ENCODE measurements at places on chromosomes 1 and 21.

DNA sequence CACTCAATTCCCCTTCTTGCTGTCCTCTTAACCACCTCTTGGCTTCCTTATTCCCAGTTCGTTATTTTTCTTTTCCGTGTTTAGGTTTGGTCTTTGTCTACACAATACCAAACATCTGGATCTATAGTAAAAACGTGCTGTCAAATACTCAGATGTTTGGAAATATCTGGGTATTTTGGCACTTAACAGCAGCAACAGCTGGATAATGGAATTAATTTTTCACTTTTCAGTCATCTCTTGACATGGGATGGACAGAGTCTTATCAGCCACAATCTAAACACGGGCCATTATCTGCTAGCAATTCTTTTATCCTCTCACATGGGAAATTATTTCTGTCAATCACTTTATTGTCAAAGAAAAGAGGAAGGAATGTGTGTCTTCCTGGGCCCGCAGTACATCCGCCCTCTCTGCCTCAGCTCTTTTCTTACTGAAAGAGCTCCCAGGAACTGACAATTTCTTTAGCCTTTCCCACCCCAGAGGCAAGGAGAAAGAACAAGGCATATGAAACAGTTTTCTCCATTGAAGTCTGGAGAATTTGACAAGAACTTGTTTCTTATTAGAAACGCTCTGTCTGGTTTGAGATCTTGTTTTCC, 13.4 kb downstream of the NHLH2 start:
- no peak for DNase-seq

GRCh38 chr21:45989355-45990048, 7.9 kb downstream of the COL6A1 start:
- DNase-seq = no peak

DNA sequence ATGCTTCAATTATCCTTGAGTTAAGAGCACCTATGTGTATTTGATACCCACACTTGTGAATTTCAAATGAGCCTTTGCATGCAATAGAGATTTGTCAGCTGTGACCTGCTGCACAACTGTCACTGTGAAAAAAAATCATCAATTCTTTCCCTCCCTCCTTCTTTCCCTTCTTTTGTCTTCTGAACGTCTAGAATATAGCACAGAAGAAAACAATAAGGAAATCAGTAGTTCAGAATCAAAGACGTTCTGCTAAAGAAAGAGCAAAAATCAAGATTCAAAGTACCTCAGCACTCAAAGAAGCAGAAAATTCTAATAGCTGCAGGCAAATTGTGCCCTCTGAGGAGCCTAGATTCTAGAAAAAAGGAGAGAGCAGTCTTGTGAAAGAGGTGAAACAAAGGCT, 1.7 kb upstream of the FMN2 start:
- DNase-seq = no peak

DNA sequence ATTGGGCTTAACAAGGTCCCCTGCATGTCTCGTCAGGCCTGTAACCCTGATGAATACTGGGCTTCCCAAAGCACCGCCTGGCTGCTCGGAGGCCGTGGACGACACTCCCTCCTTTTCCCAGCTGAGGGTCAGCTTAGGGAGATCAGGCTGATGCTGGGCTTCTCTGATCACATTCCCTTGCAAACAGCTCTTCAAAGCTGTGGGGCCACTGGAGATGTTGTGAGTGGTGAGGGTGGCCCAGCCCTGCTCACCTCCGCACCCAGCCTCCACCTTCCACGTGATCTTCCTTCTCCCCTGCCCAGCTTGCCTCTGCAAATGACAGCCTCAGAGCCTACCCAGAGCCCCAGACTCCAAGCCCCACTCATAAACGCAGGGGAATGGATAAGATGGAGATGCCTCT, 195.4 kb downstream of the GRIK3 start:
- no peak for DNase-seq

GRCh38 chr1:104476126-104476525, 726.4 kb downstream of the AMY1C start:
- DNase-seq = no peak

DNA sequence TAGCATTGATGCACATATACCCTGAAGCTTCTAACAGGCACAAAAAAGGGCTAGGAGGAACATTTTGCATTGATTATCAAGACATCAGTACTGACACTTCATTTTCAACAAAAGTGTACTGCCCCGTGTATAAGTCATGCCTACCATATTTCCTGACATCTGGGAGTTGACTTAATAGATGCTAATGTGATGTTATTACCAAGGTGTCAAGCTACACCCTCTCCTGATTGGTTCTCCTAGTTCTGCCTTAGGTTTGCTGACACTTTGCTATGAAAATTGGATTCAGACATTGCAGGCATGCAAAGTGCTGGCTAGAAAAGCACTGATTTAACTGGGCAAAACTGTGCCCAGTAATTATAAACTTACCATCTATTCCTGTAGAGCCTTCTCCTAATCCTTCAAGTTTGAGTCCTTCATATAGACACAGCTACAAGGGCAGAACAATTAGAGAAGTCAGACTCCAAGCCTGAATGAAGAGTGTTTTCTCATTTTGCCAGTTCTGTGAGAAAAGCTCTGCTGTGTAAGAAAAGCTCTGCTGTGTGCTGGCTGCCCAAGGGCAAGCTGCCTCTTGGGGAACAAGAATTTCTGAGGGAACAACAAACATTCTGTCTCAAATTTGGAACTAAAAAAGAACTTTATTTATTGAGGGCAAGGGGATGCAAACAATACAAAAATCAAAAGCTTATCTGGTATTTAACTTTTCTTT, 11.2 kb downstream of the S100A10 start:
- DNase-seq = no peak

GRCh38 chr1:222046684-222047263, 304.9 kb upstream of the DUSP10 start:
- no peak for DNase-seq

GRCh38 chr1:87045761-87046304, 131.4 kb downstream of the HS2ST1 start:
- DNase-seq = peak; percentile 86

GRCh38 chr1:20281801-20282200, 8.9 kb upstream of the VWA5B1 start:
- no peak for DNase-seq

- DNase-seq = peak; percentile 56
These were observed 12.5 kb downstream of the CHML start for GRCh38 chr1:241627453-241628259.

DNA sequence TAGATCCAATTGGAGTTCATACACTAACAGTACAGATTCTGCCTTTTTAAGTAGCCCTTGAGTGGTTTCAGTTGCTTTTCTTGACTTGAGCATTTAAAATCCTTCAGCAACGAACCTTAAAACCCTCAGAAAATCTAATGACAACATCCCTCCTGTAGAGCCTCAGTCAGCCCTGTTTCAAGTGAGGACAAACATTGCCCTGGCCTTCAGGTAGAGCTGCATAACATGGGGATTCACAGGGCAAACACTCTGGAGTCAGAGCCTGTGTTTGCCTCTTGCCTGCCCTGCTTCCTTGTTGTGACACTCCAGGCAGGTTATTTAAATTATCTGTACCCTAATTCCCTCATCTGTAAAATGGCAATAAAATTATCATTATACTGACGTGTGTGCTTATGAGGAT, 96.1 kb upstream of the KCNA3 start:
- DNase-seq = no peak

DNA sequence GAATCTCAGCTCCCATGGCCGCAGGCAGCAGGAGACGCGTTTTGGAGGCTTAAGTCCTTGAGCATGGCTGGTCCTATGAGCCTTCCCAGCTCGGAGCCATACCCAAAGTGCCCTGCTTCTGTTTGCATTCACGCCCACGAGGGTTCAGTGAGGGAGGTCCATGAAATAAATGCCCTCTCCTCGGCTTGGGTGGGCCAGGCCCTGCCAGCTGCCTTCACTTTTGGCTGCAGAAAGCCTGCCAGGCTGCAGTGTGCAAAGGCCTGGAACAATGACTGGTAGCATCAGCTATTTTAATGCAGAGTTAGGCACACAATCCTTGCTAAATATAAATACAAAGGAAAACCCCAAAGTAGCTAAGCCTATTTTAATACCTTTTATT, 49.4 kb downstream of the H3-3A start:
- no peak for DNase-seq

- no peak for DNase-seq
These were observed 36.1 kb downstream of the CCDC185 start for GRCh38 chr1:223429313-223429731.

GRCh38 chr21:18157406-18157805, 87.2 kb upstream of the CHODL start:
- no peak for DNase-seq

- DNase-seq = no peak
These were observed 4.2 kb downstream of the ADORA3 start for GRCh38 chr1:111499026-111499785.

Data from stimulated activated naive CD4-positive, alpha-beta T cell (primary cell).